ENCODE measurements at places on chromosomes 7 and 10.

- no peak for DNase-seq
These were observed 180.5 kb upstream of the AOAH start for GRCh38 chr7:36904802-36905201.

- peak; percentile 74 for DNase-seq
These were observed at the start of gene ETV1 for GRCh38 chr7:13989126-13989948. TSS of gene ETV1 (minus strand) at chr7:13989666. CDS start at chr7:13989052, 614 bp downstream.

DNA sequence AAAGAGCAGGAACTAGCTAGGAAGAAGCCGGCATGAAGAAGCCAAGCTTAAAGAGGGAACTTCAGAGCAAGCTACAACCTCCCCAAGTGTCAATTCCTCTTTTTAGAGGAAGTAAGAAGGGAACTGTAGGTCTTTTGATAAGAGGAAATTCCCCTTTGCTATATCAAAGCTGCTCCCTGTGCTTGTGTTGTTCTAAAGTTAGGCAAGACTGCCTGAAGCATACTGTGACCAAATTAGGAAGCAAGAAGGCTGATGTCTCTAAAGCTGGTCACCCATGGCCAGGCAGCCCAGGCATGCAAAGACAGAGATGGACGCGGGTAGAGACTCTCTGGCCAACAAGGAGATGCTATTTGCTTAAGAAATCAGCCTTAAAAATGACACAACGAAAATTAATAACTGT lies 87.9 kb downstream of the RNF216 start:
- DNase-seq, result no peak

GRCh38 chr7:68509054-68509453 lies 1089.2 kb upstream of the AUTS2 start:
- no peak for DNase-seq

GRCh38 chr7:7304705-7305450 lies 122.5 kb downstream of the C1GALT1 start:
- no peak for DNase-seq

DNA sequence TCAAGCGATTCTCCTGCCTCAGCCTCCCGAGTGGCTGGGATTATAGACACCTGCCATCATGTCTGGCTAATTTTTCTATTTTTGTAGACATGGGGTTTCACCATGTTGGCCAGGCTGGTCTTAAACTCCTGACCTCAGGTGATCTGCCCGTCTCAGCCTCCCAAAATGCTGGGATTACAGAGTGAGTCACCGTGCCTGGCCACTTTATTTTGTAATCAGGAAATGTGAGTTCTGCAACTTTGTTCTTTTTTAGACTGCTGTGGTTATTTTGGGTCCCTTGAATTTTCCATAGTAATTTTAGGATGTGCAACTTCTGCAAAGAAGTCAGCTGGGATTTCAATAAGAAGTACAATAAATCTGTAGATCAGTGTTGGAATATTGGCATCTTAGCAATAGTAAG lies 96.8 kb downstream of the CYTH3 start:
- DNase-seq, result no peak

- DNase-seq, result no peak
These were observed 3.5 kb upstream of the C7orf25 start for GRCh38 chr7:42915356-42915755.

- no peak for DNase-seq
These were observed 61.1 kb upstream of the SEM1 start for GRCh38 chr7:96770758-96771157.

DNA sequence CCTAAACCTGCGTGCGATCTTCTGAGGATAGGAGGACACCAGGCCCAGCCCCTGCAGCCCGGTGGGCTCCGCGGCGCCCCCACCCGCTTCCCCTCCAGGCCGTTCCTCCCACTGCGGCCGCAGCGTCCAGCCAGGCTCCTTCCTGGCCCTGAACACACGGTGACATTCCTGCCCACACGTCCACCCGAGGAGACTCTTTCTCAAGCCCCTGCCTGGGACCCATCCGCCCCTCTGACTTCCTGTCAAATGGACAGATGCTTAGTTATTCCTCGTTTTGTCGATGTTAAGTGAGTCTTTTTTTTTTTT lies 32.4 kb upstream of the RNF32 start:
- DNase-seq, result peak; percentile 47

GRCh38 chr7:132065989-132066603 lies 509.7 kb upstream of the PODXL start:
- no peak for DNase-seq

DNA sequence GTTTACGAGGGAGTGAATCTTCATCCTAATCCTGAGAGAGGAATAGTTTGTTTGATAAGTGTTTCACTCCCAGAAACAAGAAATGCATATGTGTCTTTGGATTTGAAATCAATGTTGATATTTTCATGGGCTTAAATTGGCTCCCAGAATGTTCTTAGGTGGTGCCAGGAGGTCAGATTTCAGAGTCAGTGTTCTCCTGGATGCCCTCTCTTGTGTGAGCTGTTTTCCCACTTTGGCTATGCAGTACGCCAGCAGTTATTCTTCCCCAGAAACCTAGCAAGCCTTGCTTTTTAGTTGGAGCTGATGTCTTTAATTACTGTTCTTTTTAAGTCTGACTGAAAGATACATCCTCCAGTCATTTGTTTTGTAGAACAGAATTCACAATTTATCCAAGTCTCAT lies 291.4 kb downstream of the DNAJB9 start:
- DNase-seq, result no peak

DNA sequence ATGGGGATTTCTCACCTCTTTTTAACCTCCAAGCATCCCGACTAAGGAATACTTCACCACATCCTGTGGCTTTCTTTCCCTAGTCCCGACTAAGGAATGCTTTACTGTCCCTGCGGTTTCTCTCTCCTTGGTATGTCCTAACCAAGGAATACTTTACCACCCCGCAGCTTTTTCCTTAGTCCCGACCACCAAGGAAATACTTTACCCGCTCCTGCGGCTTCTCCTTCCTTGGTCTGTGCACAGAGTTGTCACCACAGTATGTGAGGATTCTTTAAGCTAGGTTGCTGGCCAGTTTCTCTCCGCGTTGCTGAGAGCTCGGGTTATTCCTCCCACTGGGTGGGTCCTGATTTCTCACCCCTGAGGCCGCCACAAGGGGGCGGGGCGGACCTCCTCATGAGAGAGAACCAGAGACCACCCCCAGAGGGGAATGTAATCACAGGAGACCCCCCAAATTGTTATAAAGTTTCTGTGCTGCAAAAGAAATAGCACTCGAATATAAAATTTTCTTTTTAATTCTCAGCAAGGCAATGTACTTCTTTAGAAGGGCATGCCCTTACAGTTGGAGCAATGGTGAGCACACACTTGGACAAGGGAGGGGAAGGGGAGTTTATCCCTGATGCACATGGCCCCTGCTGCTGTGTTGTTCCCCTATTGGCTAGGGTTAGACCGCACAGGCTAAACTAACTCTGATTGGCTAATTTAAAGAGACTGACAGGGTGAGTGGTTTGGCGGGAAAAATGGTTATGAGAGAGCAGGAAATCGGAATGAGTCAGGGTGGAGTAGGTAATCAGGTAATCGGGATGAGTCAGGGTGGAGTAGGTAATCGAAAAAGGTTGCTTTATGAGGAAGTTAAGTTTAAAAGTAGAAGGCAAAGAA lies 12.8 kb downstream of the SUGCT start:
- no peak for DNase-seq

DNA sequence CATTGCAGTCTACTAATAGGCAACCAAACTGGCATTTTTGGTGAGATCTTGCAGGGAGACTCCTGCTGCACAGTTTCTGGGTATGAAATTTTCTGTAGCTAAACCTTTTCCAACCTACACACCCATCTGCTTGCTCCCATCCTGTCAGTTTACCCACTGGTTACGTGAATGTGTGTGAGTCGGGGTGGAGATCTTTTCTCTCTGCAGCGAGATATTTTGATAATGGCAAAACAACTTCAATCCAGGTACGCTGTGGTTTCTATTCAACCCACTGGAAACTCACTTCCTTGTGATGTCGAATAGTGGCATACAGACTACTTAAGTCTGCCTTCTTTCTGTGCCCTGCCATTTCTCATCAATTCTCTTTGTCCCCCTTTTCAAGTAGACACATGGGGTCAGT lies 4.5 kb downstream of the PLEKHA1 start:
- DNase-seq, result no peak

DNA sequence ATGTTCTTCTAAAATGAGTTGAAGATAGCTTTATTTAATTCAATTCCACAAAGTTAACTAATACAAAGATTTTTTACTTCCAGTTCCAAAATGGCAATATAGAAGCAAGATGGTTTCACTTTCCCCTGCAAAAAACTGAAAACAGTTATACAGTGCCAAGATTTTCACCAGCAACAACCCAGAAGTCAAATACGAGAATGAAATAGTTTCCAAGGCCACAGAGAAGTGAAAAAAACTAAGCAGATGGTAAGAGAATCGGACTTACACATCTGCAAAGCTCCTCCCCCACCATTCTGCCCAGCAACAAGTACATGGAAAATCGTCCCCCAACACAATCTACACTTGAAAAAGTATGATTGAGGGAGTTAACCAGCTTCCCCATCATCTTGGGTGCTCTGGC lies 30.3 kb upstream of the KEL start:
- no peak for DNase-seq

GRCh38 chr10:124568339-124568738 lies 106.7 kb downstream of the LHPP start:
- DNase-seq, result peak; percentile 11

GRCh38 chr10:122420624-122421007 lies 33.8 kb upstream of the ARMS2 start:
- no peak for DNase-seq

DNA sequence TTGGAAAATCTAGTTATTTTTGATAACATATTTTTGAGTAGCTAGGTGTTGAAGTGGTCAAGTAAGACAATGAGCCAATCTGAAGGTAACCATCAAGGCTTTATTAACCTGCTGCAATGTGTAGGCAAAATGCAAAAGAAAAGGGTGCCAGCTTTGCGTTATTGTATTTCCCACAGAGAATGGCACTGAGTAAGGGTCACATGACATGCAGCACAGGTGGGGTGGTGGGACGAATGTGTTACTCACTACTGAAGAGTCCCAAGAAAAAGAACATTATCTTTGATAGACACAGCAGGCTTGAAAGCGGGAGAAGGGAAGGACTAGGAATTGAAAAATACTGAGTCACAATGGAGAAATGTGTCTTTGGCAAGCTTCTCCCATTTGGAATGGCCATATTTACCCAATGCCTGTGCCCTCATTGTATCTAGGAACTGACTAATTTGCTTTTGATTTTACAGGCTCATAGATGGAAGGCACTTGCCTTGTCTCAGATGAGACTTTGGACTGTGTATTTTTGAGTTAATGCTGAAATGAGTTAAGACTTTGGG lies 898.6 kb upstream of the POT1 start:
- DNase-seq, result no peak

DNA sequence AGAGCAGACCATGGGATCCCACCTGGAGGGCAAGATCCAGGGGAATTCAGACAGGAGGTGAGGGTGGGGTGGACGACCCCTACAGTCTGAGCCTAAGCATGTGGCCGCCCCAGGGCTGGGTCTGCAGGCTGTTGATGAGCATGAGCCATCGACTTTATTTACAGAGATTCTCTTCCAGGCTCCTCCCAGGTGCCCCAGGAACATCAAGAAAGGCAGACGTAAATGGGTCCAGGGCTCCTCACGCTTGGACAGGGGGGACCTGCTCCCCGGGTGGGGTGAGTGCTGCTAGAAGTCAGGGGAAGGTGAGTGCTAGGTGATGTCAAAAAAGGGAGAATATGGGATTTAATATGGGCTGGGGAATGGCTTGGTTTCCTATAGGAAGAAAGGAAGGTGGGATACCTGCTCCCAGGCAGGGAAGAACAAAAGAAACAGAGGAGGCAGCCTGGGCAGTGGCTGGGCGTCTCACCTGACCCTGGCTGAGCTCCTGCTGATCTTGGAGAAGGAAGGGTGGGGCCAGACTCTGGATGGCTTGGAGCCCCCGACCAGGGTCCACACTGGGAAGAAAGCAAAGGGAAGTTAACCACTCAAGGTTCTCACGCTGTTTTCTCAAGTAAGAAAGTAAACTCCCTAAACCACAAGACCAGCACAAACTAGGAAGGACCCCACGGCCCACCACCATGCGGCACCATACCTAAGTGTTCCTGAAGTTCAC lies 162.1 kb upstream of the SHH start:
- no peak for DNase-seq

DNA sequence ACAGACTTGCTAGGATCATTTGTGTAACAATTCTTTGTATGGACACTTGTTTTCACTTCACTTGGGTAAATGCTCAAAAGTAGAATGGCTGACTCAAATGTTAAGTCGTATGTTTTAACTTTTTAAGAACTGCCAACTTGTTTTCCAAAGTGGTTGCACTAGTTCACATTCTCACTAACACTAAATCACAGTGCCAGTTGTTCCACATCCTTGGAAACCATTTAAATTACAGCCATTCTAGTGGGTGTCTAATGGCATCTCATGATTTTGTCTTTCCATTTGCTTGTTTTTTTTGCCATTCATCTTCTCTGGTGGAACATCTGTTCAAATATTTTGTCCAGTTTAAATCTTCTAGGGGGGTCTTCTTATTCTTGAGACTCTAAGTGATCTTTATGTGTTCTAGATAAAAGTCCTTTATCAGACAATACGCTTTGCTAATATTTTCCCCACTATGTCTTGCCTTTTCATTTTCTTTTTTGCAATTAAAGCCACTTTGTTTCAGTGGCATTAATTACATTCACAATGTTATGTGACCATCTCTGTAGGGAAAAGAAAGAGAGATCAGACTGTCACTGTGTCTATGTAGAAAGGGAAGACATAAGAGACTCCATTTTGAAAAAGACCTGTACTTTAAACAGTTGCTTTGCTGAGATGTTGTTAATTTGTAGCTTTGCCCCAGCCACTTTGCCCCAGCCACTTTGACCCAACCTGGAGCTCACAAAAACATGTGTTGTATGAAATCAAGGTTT lies 63.9 kb downstream of the ITGB1 start:
- DNase-seq, result no peak

DNA sequence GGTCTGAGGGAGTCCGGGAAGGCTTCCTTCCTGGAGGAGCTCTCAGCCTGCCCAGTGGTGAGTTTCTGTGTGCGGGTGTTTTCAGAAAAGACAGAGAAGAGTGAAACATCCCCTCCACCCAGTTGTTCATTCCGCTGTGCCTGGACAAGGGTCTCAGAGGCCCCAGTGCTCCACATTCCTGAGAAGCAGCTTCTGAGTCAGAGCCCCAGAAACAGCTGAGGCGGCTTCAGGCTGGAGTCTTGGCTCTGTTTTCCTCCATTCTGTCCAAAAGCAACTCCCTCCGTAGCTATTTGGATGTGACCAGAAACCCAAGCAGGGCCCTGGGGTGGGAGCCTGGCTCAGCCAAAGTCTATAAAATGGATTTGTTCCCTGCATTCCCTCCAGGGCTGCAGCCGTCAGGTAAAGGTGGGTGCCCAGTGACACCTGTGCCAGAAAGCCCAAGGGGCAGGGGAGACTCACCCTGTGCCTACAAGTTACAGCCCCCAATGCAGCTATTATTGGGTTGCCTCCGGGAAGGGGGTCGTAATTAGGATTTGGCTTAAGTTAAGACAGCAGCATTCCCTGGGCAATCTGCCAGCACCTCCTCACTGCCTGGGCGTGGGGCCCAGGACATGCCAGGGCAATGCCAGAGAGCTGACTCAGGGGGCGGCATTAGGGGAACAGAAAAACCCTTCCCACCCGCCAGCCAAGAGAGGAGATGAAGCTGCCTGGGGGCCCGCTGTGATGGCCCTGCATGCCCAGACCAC lies 13.1 kb upstream of the CAMK2G start:
- DNase-seq, result peak; percentile 86

- no peak for DNase-seq
These were observed 262.5 kb downstream of the SEMA3D start for GRCh38 chr7:84924353-84924752.

Data from left cardiac atrium (tissue), 4 donors.